ENCODE measurements at places on chromosomes 16 and 17.

GRCh38 chr17:47316311-47316710 lies 7.4 kb upstream of the EFCAB13 start:
- peak; percentile 31 for DNase-seq

- DNase-seq: peak; percentile 2
Observed at GRCh38 chr16:61233713-61234112, 802.5 kb downstream of the CDH8 start.

DNA sequence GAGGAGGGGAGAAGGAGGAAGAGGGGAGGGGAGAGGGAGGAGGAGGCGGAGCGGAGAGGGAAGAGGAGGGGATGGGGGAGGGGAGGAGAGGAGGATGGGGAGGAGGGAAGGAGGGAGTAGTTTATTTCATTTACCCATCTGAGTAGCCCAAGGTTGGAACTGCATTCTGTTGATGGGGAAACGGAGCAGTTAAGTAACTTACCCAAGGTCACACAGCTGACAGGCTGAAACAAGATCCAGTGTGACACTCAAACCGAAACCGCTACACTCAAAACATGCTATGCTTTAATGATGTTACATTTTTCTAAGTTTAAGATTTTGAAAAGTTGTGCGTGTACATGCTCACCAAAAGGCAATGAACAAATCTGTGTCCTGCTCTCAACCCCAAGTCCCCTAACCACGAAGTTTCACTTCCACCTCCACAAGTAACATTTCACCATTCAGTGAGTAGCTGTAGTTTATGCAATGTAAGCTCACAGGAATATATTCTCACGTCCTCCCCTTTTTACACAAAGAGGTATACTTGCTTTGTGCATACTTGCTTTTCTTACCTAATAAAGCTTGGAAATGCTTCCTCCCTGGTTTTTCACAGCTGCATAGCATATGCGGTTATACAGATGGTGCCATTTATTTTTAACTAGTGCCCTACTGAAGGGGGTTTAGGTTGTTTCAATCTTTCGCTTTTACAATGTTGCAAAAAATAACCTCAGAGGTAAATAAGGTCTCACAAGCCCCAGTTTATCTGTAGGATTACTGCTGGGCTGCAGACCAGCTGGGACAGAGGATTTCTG lies 275.3 kb downstream of the PARN start:
- DNase-seq: peak; percentile 35

DNA sequence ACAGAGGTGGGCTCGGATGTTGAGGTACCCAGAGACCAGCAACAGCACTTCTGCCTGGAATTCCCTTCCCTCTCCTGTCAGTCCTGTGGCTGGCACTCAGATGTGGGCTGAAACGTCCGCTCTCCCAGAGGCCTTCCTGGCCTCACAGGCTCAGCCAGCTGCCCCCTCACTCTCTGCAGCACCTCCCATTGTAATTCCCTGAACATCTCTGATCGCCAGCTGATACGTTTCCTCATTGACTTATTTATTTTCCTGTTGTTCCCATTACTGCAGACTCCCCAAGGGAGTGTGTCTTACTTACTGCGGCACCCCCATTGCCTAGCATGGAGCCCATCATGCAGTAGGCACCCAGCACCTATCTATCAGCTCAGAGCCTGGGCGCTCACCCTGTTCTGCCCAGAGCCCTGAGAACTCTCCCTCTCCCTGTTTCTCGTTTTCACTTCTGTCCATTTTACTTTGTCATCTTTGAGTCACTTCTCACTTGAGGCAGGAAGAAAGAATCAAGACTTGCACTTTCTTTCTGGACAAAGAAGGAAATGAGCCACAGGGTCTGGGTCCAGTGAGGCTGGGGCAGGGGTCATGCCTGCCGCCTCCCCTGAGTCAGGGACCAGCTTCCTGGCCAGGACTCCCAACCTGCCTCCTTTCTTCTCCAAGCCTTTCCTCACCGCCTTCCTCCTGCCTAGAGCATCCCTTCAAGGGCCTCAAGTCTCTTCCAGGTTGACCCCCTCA lies 10.2 kb downstream of the CDH5 start:
- DNase-seq: no peak

- peak; percentile 49 for DNase-seq
Observed at GRCh38 chr17:44464037-44464436, 39.2 kb downstream of the GPATCH8 start.

GRCh38 chr17:4788807-4789700 lies at the start of gene GLTPD2:
Gene GLTPD2 (plus strand): TSS chr17:4788964. CDS start chr17:4789012, 48 bp downstream.
- DNase-seq: no peak

- no peak for DNase-seq
Observed at GRCh38 chr17:77408284-77408683, 267.5 kb downstream of the SEC14L1 start.

DNA sequence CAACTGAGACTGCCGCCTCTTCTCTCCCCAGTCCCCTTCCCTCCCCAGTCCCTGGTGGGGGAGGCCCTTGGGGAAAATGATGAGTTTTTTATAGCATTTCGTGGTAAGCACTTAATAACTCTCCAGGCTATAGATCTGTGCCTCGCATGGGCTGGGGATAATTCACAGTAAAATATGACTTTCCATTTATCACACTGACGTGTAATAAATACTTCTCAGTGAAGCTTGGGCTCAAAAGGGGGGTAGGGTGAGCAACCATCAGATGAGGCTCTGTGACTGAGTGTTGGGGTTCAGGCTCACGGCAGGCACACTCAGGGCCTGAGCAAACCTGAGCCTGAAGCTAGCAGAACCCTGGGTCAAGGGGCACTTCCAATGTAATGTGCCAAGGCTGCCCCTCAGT lies 101.6 kb downstream of the CCT6B start:
- DNase-seq: no peak

DNA sequence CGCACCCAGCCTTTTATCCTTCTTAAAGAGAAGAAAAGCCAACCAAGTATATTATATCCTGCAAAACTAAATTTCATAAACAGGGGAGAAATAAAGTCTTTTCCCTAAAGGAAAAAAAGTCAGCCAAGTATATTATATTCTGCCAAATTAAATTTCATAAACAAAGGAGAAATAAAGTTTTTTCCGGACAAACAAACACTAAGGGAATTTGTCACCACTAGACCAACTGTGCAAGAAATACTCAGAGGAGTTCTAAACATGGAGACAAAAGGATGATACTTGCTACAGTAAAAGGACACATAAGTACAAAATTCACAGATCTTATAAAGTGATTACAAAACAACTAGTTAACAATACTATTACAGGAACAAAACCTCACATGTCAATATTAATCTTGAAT lies 14.4 kb upstream of the CCL18 start:
- DNase-seq: no peak

- DNase-seq: no peak
Observed at GRCh38 chr17:66841744-66842143, 6.8 kb downstream of the CACNG5 start.

GRCh38 chr16:55250701-55251100 lies 73.3 kb upstream of the IRX6 start:
- peak; percentile 28 for DNase-seq

GRCh38 chr17:17729620-17730249 lies 48.5 kb downstream of the RAI1 start:
- DNase-seq: no peak

DNA sequence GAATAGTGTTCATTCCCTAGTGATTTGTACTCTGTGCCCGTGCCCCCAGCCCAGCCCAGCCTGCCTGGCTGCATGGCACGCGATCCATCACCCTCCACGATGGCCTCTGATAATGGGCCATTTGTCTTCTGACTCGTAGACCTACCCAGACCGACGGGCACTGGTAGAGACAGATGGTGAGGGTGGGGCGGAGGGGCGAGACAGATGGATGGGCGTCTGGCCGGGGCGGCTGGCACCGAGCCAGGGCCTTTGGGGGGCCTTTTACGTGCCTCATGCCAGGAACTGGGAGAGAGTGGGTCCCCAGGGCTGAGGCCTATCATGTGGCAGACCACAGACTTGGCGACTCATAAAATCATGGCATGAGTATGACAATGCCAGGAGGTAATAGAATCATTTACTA lies 25.4 kb downstream of the CRHR1 start:
- no peak for DNase-seq

GRCh38 chr17:60874772-60875171 lies 197.1 kb downstream of the BCAS3 start:
- DNase-seq: no peak

- no peak for DNase-seq
Observed at GRCh38 chr17:17789828-17790636, 46.8 kb downstream of the SREBF1 start.

DNA sequence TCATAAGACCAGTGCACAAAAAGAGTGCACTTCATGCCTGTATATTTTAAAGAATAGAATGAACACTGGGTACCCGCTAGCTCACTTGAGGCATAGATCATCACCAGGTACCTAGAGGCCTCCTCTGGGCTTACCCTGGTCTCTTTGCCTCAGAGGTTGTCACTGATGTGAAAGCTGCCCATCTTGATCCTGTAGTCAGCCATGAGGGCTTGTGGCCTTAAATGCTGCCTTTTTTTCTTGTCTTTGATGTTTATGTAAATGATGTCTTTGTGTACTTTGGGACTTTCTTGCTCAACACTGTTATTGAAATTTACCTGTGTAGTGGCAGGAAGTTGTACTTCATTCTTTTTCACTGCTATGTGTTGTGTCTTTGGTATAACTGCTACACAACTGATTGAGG lies 26.8 kb upstream of the SLC5A10 start:
- no peak for DNase-seq

DNA sequence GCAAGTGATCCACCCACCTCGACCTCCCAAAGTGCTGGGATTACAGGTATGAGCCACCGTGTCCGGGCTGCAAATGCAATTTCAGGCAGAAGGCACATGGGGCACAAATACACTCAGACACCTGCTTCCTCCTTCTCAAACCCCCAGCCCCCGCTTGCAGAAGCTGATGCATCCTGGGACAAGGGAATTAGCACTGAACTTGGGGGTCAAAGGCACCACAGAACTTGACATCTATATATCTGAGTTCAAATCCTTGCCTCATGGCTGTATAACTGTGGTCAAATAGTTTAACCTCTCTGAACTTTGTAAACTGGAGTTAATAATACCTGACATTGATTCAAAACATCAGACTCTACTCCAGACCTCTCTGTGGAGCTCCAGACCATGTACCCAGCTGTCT lies 4.1 kb upstream of the ARL5C start:
- DNase-seq: no peak

DNA sequence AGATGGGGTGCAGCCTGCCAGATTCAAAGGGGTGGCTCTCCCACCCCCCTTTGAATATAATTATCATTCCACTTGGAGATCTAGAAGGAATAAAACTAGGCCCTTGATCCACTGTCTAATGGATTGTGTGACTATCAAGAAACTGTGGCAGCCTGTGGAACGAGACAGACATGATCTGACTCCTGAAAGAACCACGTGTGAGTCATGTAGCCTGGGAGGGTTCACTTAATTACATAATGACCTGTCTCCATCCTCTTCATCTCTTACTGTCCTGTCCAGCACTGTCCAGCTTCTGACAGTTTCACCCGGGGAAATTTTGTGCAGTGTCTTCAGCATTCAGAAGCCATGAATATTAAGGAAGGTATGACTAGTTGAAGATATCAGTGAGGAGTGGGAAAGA lies 43.3 kb upstream of the CDH13 start:
- peak; percentile 6 for DNase-seq

DNA sequence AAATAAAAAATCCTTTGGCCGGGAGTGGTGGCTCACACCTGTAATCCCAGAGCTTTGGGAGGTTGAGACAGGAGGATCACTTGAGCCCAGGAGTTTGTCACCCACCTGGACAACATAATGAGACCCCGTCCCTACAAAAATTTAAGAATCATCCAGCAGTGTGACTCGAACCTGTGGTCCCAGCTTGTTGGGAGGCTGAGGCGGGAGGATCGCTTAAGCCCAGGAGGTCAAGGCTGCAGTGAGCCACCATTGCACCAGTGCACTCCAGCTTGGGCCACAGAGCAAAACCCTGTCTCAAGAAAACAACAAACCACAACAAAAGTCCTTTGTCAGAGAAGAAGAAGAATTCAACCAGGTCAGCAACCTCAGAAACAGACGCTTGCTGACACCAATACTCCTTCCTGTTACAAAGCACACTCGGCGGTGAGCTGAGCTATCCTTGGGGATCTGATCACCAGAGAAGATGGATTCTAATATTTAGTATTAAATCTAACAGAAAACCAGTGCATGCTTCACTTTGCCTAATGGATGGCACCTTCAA lies 12.9 kb upstream of the PVALEF start:
- DNase-seq: no peak

DNA sequence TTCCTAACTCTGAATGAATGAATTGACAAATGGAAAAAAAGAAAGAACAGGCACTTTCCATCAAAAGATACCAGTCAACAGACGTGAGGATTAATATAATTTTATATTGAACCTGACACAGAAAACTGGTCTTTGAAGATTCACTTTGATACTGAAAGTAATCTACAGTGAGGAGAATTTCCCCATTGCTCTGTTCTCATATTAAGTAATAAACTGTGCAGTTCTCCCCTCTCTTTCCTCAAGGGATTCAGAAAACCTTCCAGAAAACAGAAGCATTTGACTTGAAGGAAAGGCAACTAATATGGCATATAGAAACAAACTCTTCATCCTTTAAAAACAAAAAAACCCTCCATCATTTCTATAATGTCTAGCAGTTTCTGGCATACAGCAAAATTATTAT lies 2.2 kb downstream of the TEX2 start:
- no peak for DNase-seq

Measured in fibroblast of skin of scalp (primary cell).